ENCODE measurements at places on chromosomes 3 and 15.

GRCh38 chr3:49629866-49630265 is 44.3 kb upstream of the APEH start:
- no peak for DNase-seq

GRCh38 chr3:139491966-139492365 is 15.7 kb upstream of the RBP2 start:
- no peak for DNase-seq

GRCh38 chr15:90217671-90218394 is 15.9 kb downstream of the CIB1 start:
- DNase-seq, result no peak

DNA sequence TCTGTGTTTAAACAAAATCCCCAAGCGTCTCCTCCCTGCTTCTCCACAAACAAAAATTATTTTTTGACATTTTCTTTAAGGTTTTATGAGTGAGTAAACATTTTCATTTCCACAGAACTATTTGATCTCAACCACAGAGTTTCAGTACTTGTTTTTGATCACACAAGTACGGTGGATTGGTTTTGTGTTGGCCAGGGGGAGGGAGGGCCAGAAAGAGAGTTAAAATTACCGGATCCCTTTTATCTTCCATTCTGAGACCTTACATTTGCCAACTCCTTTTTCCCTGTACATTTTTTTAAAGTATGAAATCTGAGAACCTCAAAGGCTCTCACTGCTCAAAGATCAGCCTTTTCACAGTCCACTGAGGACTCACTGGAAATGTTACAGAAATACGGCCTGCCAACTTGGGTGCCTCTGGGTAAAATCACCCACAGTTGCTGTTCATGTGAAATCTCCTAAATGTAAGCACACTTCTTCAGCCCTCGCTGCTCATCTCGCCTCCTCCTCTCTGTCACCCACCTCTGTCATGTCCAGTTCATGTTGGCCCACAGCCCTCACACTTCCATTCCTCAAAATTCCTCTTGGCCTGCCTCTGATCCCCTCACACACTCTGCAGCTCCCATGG is 1.7 kb downstream of the HOMER2 start:
- DNase-seq, result no peak

DNA sequence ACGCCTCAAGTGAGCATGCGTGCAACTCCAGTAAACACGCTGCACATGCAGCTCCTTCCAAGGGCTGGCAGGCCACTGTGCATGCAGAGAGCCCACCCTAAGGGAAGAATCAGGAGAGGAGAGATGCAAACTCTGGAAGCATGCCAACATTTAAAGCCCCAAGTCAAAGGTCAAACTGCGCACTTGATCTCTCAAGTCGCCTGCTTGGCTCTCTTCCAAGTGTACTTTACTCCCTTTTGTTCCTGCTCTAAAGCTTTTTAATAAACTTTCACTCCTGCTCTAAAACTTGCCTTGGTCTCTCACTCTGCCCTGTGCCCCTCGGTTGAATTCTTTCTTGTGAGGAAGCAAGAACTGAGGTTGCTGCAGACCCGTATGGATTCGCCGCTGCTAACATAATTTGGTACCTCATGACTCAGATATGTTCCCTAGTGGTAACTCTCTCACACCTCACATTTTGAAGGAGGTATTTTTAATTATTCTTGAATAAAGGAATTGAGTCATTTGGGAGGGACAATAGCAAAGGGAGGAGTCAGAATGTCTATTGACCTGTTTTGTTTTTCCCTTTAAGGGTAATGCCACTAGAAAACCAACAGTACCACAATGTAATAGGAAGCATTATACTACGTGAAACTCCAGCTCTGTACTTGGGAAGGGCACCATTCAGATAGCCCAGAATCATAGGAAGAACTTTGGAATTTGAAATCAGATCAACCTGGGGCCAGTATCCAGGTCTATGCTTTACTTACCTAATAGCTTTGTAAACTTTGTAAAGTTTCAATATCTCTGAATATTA is 19.6 kb upstream of the DGKG start:
- DNase-seq, result no peak

GRCh38 chr3:71185733-71186455 is 397.6 kb downstream of the FOXP1 start:
- DNase-seq, result peak; percentile 72

DNA sequence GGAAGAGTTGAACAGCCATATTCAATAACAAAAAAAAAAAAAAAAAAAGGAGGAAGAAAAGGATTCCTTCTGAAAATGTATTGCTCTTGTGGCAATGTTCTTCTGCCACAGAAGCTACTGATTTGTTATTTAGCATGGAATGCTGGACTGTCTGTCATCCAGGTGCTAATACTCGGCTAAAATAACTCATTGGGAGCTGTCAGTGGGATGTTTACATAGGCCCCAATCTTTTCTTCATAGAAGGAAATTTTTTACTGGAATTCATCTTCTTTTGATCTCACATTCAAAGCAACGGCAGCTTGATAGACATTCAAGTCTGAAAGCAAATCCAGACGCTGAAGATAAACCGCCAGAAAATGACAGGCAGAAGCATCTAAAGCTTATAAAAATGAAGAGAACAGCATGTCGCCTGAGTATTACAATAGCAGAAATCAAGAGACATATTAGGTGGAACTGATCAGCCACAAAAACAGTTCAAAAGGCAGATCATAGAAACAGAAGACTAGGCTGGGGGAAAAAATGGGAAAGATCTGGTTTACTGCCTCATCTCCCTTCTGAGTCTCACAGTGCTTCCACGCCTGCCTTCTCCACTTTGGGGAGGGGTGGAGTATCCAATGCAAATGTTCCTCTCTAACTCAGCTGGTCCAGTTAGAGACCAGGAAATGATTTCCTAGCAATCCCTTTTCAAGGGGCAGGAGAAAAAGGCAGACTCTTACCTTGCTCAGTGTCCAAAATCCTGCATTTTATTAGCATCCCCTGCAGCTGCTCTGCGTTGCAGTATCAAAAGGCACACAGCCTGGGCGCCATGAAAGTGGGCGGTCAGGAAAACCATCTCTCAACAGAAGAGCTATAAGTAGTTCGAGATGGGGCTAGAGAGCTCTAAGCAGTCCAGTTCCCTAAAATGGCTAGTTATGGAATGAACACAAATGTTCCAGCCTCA is 451.9 kb downstream of the FOXP1 start:
- DNase-seq, result no peak

GRCh38 chr15:48579945-48580671 is 65.4 kb downstream of the FBN1 start:
- no peak for DNase-seq

GRCh38 chr3:71510510-71510909 is 73.0 kb downstream of the FOXP1 start:
- DNase-seq, result peak; percentile 52

DNA sequence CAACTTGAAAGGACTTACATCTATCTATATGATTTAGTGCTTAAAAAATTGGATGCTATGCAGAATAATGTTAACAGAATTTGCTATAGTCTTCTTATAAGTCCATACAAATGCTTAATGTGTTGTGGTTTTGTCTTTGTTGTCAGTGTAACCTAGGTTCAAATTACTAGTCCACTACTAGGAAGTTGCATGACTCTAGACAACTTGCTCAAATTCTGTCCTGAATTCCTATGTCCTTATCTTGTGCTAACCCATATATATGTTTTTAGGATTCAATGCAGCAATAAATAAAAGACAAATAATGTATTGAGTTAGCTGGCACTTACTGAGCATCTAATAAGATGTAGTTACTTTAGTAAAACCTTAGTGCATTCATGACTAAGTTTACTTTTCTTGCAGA is 276.5 kb upstream of the KCNMB2 start:
- no peak for DNase-seq

- DNase-seq, result no peak
Measured at GRCh38 chr3:67712259-67712658, 57.8 kb upstream of the SUCLG2 start.

DNA sequence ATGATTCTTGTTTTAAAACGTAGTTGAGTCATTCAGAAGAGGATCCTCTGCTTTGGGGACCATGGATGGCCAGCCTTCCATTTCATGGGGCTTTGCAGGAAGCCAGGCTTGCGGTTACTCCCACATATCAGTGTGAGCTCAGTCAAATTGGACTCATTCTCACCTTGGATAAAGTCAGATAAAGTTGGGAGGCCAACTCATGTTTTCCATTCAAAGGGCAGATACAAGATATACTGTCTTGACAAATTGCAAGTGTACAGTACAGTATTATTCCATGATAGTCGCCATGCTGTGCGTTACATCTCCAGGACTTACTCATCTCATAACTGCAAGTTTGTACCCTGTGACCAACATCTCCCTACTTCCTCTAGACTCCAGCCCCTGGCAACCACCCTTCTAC is 25.5 kb upstream of the B3GNT5 start:
- DNase-seq, result no peak

GRCh38 chr3:187112934-187113793 is 26.1 kb downstream of the RPL39L start:
- DNase-seq, result peak; percentile 66

Data from dermis blood vessel endothelial cell (primary cell).